ENCODE measurements at places on chromosomes 16 and 17.

DNA sequence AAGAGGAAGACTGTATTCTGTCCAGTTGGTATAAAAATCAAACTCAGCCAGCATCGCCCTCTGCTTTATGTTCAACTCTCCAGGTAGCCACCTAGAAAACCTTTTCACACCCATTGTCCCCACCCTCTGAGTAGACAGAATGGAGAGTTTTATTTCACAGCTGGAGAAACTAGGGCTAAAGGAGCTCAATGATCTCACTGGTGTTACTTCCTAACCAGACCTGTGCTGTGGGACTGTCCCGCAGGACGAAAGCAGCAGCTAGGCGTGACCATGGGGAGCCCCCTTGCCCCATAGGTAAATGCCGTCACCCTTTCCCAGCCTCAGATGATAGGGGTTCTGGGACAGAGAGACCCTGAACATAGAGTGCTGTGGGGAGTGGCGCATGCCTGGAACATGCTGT lies 67.7 kb downstream of the CYLD start:
- no peak for DNase-seq

GRCh38 chr17:51455931-51456330 lies 195.6 kb downstream of the UTP18 start:
- no peak for DNase-seq

- DNase-seq: no peak
Observed at GRCh38 chr16:11094857-11095565, 150.6 kb downstream of the CLEC16A start.

DNA sequence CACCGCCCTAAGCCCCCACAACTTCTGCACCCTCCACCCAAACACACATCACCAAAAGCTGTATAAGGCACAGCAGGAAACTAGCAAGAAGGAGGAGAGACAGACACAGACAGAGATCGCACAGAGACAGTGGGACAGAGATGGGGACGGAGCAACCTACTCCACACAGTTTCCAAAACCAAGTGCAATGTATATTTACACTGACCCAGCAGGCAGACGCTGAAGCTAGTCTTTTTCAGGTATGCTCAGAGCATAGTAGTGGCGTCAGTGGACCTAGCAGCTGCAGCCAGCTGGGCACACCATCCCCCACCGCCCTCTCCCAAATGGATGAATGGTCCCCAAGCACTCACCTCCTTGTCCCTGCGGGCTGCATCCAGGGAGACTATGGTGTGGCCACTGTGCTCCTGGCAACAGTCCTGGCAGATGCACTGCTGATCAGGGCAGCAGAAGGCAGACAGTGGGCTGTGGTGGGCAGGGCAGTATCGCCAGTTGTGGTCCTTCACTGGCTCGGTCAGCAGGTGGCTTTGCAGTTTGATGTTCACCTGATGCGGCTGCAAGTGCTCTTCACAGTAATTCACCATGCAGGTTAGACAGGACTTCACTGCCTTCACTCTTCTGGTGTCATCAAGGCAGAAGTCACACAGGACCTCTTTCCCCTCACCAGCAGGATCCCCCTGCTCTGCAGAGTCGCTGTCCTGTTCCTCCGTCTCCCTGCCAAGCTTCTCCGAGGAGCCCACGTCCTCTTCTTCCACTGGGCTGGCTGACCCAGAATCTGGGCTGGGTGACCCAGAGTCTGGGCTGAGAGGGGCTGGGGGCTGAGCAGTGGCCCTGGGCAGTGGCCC lies 31.5 kb upstream of the FBXW10B start:
- no peak for DNase-seq

DNA sequence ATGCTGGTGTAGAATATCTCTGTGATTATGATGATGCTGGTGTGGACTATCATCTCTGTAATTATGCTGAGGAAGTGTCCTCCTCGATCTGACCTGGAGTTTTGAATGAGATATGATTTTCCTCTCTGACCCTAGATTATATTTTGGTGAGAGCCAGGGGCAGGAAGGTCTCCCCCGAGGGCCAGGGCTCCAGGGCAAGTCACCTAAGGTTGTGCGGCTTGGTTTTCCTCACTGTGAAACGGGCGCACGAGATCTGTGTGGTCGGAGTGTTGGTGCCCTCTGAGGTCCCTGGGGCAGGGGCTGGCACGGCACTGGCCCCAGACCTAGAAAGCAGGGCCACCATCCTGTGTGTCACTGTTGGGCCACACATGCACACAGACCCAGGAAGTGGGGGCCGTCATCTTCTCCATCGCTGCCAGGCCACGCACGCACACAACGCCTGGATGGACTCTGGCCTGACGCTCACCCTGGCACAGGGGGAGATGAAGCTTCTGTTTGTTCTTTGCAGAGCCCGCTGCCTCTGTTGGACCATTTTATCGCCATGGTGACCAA lies 67.7 kb upstream of the ZNF469 start:
- DNase-seq: no peak

DNA sequence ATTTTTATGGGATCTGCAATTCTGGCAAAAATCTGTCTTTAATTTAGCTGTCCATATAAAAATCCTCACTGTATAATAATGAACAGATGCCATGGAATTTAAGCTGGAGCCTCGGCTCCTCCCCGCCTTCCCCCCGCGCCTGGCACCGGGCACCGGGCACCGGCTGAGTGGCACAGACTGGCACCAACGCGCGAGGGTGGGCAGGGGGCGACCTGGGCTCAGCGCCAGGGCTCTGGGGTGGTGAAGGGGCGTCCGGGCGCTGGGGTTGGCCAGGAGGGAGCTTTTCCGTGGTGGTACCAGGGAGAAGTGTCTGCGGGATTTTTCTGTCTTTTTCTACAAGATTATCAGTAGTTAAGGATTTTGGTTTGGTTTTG lies 9.1 kb downstream of the NEUROD2 start:
- no peak for DNase-seq

- DNase-seq: no peak
Observed at GRCh38 chr16:71995038-71995437, 5.2 kb downstream of the PKD1L3 start.

DNA sequence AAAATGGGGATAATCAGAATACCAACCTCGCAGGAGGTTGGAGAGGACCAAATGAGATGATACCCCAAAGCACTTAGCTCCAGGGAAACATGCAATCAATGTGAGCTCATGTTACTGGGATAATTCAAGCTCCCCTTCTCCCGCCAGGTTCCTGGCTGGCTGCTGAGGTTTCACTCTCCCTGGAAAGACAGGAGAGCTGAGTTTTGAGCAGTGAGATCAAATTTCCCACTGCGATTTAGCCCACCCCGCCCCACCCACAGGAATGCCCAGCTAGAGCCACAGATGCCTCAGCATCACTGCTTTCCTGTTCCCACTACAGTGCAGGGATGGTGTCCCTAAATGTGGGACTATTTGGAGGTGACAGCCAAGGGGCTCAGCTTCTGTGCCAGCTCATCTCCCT lies 56.7 kb downstream of the ZNF423 start:
- no peak for DNase-seq

- no peak for DNase-seq
Observed at GRCh38 chr17:10633738-10634379, 23.2 kb downstream of the MYH3 start.
